PC-3 (cell line): ENCODE measurements at places on chromosomes 7 and 10. TPM values are rescaled to one million over a fixed set of nuclear protein-coding genes. Genes with fewer than 3 reads are reported as not detected.

The SEMA3C gene
- 27.4 and 28.0 TPM in 2 replicates for total RNA-seq

The PPP1R17 gene
- total RNA-seq: not detected in 2 replicates

The GNGT1 gene
- total RNA-seq: not detected in 2 replicates

DNA sequence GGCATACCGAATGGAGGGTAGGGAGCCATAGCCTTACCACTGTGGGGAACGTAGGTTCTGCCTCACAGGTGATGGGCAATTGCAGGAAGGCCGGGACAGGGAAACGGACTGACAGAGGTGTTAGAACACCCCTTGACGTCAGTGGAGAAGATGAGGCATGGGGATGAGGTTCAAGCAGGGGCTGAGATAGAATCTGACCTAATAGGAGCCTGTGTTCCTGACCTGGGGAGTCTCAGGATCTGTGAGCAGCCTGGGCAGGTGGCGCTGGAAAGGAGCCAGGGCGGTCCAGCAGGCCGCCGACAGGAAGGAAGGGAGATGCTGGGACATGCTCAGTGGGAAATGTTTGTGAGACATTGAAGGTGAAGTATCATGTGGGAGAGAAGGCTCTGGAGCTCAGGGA is 109.4 kb downstream of the WDFY4 start:
- no peak for DNase-seq

The NKX2-3 gene
- 0.07 TPM in 1 of 2 replicates, not detected in the other for total RNA-seq

The RAMP3 gene
- not detected in 2 replicates for total RNA-seq

The GDF10 gene
- not detected in 2 replicates for total RNA-seq

The FBXL15 gene
- total RNA-seq: 10.1 and 12.7 TPM in 2 replicates

DNA sequence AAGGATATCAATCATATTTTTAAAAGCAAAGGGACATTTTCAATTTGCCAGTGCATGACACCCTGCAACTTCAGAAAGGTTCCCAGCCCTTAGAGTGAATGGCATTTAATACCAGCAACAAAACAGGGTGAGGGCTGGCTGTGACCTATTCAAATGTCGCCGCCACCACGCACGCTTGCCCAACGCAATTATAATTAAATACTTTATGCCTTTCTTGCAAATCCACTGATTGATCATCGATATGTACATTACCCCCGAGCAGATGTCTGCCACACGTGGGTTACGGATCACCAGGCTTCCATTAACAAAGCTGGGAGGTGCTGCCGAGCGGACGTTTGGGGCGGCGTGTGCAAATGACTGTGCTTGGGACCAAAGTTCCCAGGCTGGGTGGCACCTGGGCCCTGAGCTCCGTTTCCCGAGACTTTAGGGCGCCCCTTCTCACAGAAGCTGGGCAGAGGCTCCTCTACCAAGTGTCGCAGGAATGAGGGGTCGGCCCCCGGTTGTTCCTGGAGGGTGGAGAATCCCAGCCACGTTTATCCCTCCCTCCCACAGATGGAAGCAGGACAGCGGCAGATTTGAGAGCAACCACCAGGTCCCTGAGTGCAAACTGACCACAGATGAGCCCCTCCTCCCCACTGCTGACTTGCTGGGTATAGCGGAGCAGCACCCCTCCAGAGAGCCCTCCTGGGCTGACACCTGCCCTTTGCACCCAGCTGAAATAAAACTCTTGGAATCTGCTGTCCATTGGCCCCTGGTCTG is 3.9 kb downstream of the FOXL3 start:
- no peak for DNase-seq

DNA sequence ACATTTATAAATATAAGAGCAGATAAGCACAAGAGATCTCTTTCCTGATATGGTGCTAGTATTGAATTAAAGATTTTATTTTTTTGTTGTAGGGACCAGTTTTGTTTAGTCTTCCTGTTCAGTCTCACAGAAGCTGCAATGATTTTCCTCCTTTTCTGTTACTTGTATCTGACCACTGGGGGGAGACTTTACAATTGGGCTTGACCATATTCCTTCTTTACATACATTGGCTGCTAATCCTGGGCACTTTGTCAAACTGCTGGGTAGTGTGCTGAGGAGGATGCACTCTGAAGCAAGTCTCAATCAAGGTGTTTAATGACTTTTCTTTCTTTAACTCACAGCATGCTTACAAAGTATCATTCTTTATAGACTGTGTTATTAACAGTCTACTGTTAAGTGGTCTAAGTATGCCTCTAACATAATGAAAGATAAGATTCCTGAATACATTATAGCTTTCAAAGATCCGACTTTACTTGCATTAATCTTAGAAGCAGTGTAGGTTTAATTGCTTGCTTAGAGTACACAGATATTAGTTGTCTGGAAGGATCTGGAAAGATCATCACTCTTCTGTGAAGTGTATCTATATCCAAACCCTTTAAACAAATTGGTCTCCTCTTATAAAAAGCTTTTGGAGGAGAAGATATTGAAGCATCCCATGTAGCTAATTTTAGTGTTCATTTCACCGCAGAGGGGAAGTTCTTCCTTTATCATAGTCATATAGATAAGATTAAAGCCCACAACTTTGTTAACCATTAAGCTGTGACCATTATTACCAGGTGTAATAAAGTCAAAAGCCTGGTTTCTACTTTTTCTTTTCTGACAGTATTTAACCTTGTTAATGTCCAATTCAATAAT is 3.1 kb downstream of the PALS2 start:
- DNase-seq: peak; percentile 75

DNA sequence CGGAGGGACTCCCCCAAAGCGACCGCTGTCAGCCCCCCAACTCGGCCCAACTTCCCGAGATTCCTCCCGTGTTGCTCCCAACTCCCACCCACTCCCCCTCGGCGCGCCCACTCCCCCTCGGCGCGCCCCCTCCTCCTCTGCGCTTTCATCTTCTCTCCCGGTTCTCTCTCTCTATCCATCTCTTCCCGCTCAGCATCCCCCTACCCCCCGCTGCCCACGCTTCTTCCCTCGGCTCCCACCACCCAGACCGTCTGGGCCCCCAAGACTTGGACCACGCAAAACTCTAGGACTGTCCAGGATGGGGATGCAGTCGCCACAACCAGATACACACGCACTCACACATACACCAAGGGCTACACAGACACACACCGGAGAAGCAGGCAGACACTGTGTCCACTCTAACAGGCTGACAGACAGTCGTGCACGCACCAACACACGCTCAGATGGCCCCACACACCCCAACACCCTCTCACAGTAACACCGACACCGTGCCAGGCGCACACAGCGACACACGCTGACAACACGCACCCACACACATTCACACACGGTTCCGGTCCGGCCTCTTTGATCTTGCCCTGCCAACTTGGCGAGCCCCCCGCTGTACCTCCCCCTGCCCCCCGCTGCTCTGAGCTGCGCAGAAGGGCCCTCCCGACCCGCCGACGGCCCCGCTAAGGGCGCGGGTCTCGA is 1.1 kb downstream of the GRID1 start:
- no peak for DNase-seq

- no peak for DNase-seq
These were observed 116.0 kb downstream of the LARP4B start for GRCh38 chr10:815338-816090.

DNA sequence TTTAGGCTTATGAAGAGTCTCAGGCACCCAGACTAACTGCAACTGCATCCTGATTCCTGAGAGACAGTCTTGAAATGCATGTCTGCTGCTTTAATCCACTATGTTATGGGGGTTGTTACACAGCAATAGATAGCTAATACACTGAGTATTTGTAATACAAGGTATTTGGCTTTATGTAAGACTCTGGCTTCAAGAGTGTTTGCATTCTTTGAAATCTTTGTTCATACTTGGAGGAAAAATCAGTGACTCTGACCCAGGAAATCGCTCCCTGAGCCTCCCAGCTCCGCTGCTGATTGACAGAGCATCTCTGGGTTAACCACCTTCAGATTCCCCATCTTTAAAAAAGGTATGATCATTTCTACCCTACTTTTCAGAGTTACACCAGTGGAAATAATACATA is 133.9 kb downstream of the MTPAP start:
- no peak for DNase-seq

The ACSM6 gene
- not detected in 2 replicates for total RNA-seq

- DNase-seq: no peak
These were observed 24.6 kb upstream of the ANKRD2 start for GRCh38 chr10:97547962-97548361.

- no peak for DNase-seq
These were observed 59.6 kb downstream of the PTPRN2 start for GRCh38 chr7:158527915-158528502.

GRCh38 chr7:41886262-41886900 is 183.5 kb upstream of the INHBA start:
- DNase-seq: peak; percentile 70

DNA sequence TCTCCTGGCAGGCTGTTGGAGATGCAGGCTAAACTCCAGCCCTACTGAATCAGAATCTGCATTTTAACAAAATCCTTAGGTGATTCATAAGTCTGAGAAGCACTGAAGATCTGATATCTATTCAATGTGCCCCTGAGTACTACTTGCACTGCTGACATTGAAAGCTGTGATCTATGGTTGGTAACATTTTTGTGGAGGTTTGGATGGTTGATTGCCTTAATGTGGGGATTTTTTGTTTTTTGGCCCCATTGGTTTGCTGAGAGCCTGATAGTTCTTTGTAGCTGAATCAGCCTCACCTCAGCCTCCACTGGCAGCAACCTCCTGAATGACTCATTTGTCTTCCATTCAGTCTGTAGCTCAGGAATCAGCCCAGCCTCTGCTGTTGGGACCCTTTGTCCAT is 14.7 kb upstream of the LRRN3 start:
- peak; percentile 34 for DNase-seq

GRCh38 chr10:116053910-116054309 is 219.1 kb downstream of the GFRA1 start:
- no peak for DNase-seq

GRCh38 chr10:115727129-115727528 is 545.9 kb downstream of the GFRA1 start:
- no peak for DNase-seq

The PPIF gene
- total RNA-seq: 381 and 472 TPM in 2 replicates

DNA sequence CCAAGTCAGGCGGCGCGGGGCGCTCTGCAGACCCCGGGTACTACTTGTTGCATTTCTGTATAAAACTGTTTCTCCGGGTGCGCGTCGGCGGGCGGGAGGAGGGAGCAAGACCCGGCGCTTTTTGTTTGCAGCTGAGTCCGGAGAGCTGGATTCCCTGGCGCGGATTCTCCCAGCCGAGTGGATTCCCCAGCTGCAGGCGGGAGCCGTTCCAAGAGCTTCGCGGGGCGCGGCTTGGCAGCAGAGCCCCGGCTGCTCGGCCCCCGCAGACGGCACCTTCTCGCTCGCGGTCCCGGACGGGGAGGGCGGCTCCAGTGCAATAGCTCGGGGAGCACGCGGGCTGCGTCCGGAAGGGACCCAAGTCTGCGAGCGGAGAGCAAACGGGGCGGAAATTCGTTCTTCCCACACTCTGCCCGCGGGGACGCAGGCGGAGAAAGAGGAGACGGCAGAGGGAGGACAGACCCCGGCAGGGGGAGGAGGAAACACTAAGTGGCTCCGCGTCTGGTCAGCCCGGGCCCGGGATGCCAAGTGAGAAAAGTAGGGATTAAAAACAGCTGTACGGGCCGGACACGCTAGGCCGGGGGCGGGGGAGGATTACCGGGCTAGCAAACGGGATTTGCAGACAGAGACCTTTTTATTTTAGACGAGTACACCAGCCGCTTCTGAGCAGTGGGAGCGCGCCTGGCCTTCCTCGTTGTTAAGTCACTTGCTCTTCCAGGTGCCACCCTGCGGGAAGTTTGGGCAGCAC is at the start of gene TRIL:
TRIL (minus strand) TSS at position 96 of the 745 bp plus-strand sequence. CDS start 284 bp downstream, outside the sequence.
- DNase-seq: no peak

The ZCWPW1 gene
- 1.4 and 2.2 TPM in 2 replicates for total RNA-seq

- DNase-seq: peak; percentile 97
These were observed at the start of gene ATP6V1F for GRCh38 chr7:128862571-128863432. TSS of gene ATP6V1F (plus strand) at chr7:128862856. CDS start at chr7:128862905, 49 bp downstream.

DNA sequence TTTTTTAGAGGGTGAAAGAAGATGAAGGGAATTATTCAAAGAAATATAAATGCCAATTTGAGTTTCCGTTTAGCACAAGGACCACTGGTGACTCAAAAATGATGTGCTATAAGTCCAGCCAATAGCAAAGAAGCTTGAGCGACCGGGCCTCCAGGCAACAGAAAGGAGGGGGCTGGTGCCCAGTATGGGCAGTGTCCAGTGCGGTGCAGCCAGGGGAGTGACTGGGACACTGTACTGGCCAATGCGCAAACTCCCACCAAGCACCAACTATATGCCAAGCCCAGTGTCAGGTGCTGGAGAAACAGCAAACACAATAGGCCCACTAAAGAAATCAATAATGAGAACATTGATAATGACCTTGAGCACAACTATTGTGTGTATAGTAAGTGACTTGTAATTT is 10.2 kb upstream of the OPALIN start:
- DNase-seq: no peak

DNA sequence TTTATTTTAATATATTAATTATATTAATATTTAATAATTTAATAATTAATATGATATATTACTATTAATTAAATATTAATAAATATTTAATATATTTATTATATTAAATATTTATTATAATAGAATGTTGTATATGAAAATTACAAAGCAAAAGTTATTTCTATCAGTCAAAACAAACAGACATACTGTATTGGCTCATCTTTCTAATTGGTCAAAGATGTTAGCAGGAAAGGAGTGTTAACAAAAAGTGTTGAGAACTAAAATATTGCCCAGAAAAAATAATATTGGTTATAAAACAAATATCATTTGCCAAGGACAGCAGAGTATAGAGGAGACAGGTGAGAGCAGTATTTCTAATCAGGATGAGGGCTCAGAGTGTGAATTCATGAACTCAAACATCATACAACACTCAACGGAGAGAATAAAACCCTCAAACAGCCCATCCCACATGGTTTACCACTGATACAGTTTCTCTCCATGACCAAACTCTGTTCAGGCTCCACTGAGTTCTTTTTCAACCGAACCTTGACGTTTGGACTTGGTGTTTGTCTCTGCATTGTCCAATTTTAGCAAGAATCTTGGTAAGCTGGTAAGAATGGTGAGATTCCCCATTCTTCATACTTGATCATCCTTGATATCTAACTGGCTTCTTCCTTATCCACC is 58.0 kb downstream of the TSPAN12 start:
- DNase-seq: no peak

GRCh38 chr10:19964625-19965024 is 148.4 kb downstream of the PLXDC2 start:
- DNase-seq: no peak

DNA sequence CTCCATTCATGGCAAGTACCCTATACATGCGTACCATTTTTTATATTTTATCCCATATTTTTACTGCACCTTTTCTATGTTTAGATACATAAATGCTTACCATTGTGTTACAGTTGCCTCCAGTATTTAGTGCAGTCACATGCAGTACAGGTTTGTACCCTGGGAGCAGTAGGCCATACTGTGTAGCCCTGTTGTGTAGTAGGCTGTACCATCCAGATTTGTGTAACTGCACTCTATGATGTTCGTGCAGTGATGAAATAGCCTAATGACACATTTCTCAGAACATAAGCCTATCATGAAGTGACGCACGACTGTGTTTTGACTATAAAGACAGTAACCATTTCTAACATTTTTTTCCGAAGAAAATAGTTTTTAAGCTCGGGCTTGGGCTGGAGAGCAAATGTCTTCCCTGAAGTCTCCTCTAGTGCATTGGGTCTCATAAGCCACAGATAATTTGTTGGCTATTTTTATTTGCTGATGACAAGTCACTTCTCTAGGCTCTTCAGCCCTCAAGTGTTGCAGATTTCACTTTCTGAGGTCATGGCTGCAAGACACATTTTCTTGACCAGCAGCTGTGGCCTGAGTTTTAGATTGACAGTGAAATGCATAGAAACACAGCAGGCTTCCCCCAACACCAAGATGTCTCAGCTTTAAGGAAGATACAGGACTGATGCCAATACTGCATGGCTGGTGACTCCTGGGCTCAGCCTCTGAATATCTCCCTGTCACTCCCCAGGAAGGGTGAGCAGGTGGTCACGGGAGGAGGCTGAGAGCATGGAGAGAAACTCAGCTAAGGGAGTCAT is 26.9 kb downstream of the EPDR1 start:
- no peak for DNase-seq
